Activated T-helper 1 cell treated with anti-CD3 and anti-CD28 coated beads, Interleukin-12 subunit alpha, Interleukin-12 subunit beta, Interleukin-2, Interleukin-4 antibody, amounts not matched to agents 30 ng/mL and 10 ng/mL and 1 ng/mL, durations not matched to agents 14 hours and 24 hours and 36 hours (primary cell): ENCODE measurements at places on chromosomes 16 and 17. TPM values are rescaled to one million over a fixed set of nuclear protein-coding genes. Genes with fewer than 3 reads are reported as not detected.
A peak's percentile ranks its signal among the peaks of the same experiment; 100 is the strongest.

EMP2 gene
- not detected in 2 replicates for total RNA-seq

TNK1 gene
- 3.8 and 4.9 TPM in 2 replicates for total RNA-seq

ACE gene
- 0.36 and 0.59 TPM in 2 replicates for total RNA-seq

CES3 gene
- total RNA-seq, result 5.6 and 7.3 TPM in 2 replicates

UBALD2 gene
- total RNA-seq, result 206 and 217 TPM in 2 replicates

REXO5 gene
- total RNA-seq, result 7.7 and 8.3 TPM in 2 replicates

MYH2 gene
- total RNA-seq, result not detected in 2 replicates

CCL14 gene
- not detected in 2 replicates for total RNA-seq

PRR11 gene
- 29.4 and 32.7 TPM in 2 replicates for total RNA-seq

DNA sequence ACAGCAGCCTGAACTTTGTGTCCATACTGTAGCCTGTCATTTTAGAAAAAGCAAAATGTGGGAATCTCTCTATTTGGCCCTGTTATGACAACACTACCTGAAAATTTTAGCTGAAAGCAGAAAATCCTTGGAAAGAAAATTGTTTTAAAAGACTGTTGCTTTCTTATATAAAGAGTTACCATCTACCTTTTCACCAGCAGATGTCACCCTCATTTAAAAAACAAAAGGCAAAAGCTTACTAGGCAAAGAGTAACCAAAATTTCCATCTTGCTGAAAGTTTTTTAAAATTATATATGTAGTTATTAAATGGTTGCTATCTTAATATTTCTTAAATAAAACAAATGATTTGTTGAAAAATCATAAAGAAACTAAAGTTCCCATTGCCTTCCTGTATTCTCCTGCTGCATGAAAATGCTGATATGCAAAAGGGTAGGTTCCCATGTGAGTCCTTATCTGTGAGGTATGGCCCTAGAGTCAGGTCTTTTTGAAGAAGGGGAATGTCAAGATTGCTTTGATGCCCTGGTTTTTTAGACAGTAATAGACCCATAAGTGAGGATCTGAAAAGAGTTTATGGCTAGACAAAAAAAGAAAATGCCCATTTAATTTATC is 61.0 kb downstream of the TNRC6C start:
- DNase-seq, result no peak
- no peaks in the 10 kb centered on the region for H3K27me3 ChIP-seq
- H3K27ac ChIP-seq, result no peak overlapping the region
- peaks cover 27% of the 10 kb centered on the region for H3K4me1 ChIP-seq

- no peak overlapping the region for H3K4me3 ChIP-seq
- H3K36me3 ChIP-seq, result no peaks in the 10 kb centered on the region
- no peaks in the 10 kb centered on the region for H3K4me1 ChIP-seq
- DNase-seq, result no peak
These were observed 158.1 kb upstream of the CIBAR2 start for GRCh38 chr16:85270374-85270773.

DNA sequence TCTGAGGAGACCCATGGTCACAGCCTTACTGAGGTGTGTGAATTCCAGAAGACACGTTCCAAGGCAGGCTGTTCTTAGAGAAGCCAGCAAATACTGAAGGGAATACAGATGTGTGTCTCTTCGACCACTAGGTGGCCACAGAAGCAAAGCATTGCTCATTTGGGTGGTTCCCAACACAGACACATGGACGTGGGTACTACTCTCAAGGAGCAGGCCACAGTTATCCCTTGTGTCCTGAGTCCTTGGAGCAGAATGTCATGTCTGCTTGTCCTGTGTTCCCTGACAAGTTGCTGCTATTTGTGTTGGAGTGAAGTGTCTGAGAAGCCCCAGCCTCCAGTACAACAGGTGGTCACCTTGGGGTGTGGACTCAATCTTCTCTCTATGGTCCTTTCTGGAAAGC is 30.3 kb downstream of the HMOX2 start:
- peaks cover 30% of the 10 kb centered on the region for H3K36me3 ChIP-seq
- H3K27me3 ChIP-seq, result no peaks in the 10 kb centered on the region
- H3K4me3 ChIP-seq, result peak overlapping the region; percentile 70

DNA sequence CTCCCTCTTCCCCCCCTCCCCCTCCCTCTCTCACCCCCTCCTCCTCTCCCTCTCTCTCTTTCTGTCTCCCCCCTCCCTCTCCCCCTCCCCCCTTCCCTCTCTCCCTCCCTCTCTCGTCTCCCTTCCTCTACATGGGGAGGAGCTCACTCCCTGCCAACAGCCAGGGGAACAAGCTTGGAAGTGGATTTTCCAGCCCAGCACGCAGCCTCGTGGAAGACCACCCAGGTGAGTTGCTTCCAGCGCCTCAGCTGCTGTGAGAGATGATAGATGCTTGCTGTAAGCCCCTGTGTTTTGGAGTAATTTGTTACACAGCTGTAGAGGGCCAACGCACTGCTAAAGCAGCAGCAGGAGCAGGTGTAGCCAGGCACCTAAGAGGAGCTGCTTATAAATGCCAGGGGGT is 20.8 kb downstream of the ACTG1 start:
- no peak overlapping the region for H3K27ac ChIP-seq
- H3K36me3 ChIP-seq, result no peaks in the 10 kb centered on the region
- H3K4me1 ChIP-seq, result no peaks in the 10 kb centered on the region
- no peak overlapping the region for H3K4me3 ChIP-seq
- H3K27me3 ChIP-seq, result peaks cover 18% of the 10 kb centered on the region

DNA sequence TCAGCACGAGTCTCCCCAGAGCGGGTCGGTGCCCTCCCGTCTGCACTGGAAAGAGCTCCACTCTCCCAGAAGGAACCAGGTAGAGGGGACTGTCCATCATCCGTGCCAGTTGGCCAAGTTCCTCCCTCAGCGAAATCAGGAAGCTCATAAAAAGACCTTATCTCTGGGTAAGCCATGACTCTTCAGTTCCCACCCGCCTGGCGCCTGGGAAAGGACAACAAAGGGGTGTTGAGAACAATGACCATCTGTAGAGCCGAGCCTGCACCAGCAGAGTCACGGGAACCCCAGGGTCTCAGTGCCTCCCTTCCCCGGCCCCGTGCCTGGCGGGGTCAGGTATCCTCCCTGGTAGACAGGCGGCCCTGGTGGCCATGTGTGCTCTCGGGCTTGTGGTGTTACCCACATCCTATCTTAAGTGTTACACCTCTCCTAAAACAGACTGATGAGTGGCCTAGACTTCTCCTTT is 190.7 kb downstream of the AXIN2 start:
- H3K4me3 ChIP-seq, result no peak overlapping the region
- no peak overlapping the region for H3K27ac ChIP-seq
- DNase-seq, result no peak

DNA sequence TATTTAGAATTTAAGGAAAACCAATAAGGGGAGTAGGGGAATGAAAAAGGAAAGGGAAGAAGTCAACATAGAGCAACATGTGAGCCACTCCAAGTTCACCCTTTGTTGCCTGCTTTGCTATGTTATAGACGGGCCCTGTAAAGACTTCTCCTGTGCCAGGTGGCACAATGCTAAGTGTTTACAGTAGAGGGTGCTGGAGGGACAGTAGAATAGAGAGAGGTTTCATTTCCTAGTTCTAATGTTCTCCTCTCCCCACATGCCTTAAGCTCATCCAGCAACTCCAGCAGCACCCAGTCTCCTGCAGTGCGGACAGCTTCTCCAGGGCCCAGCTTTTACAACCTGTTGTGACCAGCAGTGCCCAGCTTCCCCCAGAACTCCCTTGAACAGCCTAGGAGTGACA is 468.0 kb downstream of the HS3ST3B1 start:
- no peak overlapping the region for H3K27ac ChIP-seq
- no peaks in the 10 kb centered on the region for H3K27me3 ChIP-seq
- DNase-seq, result no peak
- H3K4me3 ChIP-seq, result no peak overlapping the region
- no peaks in the 10 kb centered on the region for H3K4me1 ChIP-seq

- no peaks in the 10 kb centered on the region for H3K36me3 ChIP-seq
- peaks cover 31% of the 10 kb centered on the region for H3K4me1 ChIP-seq
These were observed at the start of gene SPNS3 for GRCh38 chr17:4433515-4434031. TSS of gene SPNS3 (plus strand) at chr17:4433940. CDS start at chr17:4433968, 28 bp downstream.

- H3K27me3 ChIP-seq, result no peaks in the 10 kb centered on the region
- H3K27ac ChIP-seq, result no peak overlapping the region
- H3K4me3 ChIP-seq, result no peak overlapping the region
- DNase-seq, result no peak
- H3K4me1 ChIP-seq, result peaks cover 11% of the 10 kb centered on the region
These were observed 10.1 kb upstream of the MNT start for GRCh38 chr17:2410951-2411350.

- H3K27me3 ChIP-seq, result peaks cover 21% of the 10 kb centered on the region
- H3K36me3 ChIP-seq, result no peaks in the 10 kb centered on the region
- peak overlapping the region; percentile 90 for H3K4me3 ChIP-seq
- peaks cover 40% of the 10 kb centered on the region for H3K4me1 ChIP-seq
- no peak overlapping the region for H3K27ac ChIP-seq
These were observed 4.5 kb upstream of the PRDM7 start for GRCh38 chr16:90081606-90081970.

DNA sequence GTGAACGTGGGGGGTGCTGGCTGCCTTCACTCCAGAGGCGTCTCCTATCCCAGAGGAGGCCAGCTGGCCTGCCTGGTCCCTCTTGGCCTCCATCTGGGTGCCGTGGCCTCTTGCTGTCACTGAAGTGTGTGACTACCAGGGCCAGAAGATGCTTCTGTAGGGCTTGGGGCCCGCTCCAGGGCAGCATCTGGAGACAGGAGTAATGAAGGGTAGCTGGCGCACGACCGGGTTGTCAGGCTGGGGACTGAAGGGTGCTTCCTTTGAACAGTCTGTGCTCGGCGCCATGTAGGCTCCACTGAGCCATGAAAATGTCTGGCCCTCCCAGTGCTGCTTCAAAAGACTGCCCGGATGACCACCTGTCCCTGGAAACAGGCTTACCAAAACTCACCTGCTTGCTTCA is 31.3 kb downstream of the ASIC2 start:
- H3K36me3 ChIP-seq, result no peaks in the 10 kb centered on the region
- H3K4me3 ChIP-seq, result no peak overlapping the region
- no peaks in the 10 kb centered on the region for H3K4me1 ChIP-seq
- peaks cover 2% of the 10 kb centered on the region for H3K27me3 ChIP-seq
- H3K27ac ChIP-seq, result no peak overlapping the region
- DNase-seq, result no peak

DNA sequence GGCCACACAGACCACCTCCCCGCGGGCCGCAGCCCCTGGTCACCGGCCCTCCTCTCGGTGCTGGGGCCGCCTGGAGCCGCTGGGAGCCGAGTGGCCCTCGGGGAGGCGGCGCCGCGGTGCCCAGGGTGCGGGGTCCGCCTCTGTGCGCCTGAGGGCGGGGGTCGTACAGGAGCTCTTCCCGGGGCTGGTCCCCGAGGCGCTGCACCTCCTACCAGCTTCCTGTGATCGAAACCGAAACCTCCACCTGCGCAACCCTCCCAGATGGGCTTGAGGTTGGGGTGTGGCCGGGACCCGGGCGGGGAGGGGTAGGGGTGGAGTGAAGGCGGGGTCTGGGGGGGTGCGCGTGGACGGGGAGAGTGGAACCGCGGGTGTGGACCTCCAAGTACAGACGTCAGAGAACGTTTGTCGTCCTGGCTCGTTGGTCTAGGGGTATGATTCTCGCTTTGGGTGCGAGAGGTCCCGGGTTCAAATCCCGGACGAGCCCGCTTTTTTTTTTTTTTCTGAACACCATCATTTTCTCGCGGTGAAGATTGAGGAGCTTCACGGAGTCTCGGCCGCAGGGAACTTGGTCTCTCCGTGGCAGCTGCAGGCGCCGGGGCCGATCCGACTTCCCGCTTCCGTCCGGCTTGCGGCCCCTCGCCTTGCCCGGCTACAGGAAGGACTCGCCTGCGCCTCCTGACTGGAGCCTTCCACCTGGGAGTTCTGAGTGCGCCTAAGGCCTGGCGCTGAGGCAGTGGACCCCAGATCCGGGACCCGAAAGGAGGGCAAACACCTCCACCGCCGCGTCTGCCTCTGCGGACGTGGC is 23.9 kb downstream of the ZNF213 start:
- H3K4me3 ChIP-seq, result peak overlapping the region; percentile 89
- H3K4me1 ChIP-seq, result peaks cover 41% of the 10 kb centered on the region
- H3K27ac ChIP-seq, result peak overlapping the region; percentile 94
- peaks cover 15% of the 10 kb centered on the region for H3K27me3 ChIP-seq
- peak; percentile 85 for DNase-seq

DNA sequence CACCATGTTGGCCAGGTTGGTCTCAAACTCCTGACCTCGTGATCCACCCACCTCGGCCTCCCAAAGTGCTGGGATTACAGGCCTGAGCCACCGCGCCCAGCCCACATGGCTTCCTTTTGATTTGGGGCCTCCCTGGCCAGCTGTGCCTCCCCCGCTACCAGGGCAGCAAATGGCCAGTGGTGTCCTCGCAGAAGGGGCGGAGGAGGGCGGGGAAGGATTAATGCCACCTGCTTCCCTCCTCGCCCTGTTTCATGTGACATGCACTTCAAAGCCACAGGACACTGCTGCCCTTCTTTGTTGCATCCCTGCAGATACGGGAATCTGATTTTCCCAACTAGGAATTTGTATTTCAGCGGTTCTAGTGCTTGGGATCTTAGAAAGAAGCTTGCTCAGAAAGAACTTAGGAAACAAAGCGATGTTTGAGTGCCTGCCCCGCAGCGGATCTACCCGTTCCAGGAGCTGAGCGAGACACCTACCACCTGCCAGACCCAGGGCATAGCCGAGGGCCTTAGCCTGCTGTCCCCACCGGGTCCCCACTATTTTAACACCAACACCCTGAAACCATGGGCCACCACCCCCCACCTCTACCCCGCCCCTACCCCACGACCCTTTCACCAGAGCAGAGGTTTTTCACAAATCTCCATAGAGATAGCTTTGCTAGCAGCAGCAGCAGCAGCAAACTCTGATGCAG is 37.7 kb upstream of the CCDC182 start:
- H3K4me1 ChIP-seq, result no peaks in the 10 kb centered on the region
- no peak overlapping the region for H3K4me3 ChIP-seq
- DNase-seq, result no peak

DNA sequence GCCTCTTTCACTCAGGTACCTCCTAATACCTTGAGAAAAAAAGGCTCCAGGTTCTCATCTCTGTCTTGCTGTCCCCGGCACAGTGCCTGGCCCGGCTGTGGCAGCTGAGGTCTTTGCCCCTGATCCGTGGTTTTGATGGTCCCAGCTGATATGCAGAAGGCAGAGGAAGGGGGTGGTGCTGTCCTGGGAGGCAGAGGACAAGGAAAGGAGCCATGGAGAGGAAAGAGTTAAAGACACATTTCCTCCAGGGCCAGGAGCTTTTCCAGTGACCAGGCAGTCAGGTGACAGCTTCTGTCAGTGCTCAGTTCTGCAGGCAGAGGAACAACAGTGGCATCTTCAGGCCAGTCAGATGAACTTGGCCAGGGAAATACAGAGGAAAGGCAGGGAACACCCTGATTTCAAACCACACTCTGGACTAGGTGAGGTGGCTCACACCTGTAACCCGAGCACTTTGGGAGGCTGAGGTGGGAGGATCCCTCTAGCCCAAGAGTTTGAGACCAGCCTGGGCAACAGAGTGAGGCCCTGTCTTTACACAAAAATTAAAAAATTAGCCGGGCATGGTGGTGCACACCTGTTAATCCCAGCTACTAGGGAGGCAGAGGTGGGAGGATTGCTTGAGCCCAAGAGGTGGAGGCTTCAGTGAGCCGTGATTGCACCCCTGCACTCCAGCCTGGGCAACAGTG is 3.3 kb upstream of the COG1 start:
- H3K27ac ChIP-seq, result no peak overlapping the region
- no peak overlapping the region for H3K4me3 ChIP-seq
- peaks cover 13% of the 10 kb centered on the region for H3K4me1 ChIP-seq
- H3K27me3 ChIP-seq, result no peaks in the 10 kb centered on the region

GRCh38 chr16:85897382-85897781 is 1.6 kb upstream of the IRF8 start:
- peaks cover 18% of the 10 kb centered on the region for H3K36me3 ChIP-seq
- no peak overlapping the region for H3K27ac ChIP-seq
- no peak for DNase-seq
- peaks cover 34% of the 10 kb centered on the region for H3K27me3 ChIP-seq
- peak overlapping the region; percentile 36 for H3K4me3 ChIP-seq

GRCh38 chr17:60305141-60305540 is 86.8 kb downstream of the USP32 start:
- no peaks in the 10 kb centered on the region for H3K27me3 ChIP-seq
- peaks cover 9% of the 10 kb centered on the region for H3K36me3 ChIP-seq
- peaks cover 21% of the 10 kb centered on the region for H3K4me1 ChIP-seq
- no peak overlapping the region for H3K27ac ChIP-seq
- no peak overlapping the region for H3K4me3 ChIP-seq
